ENCODE measurements at places on chromosomes 16 and 17.

DNA sequence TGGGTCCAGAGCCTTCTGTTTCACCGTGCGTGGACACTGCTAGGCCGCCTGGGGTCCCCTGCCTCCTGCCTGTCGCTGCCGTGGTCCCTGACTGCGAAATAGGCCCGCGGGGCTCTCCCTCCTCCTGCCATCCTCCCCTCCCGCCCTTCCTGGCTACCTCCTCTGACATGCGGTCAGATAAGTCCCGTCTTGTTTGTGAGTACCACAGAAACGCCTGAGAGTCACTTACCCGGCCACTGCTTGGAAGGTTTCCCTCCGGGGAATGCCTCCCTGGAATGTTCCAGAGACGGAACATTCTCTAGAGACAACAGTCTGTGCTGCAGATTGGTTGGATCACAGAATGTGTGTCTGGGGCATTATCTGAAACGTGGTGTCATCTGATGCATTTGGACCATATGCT lies 22.7 kb downstream of the CIBAR2 start:
- no peak for DNase-seq

GRCh38 chr16:66858740-66859396 lies 14.7 kb downstream of the CA7 start:
- DNase-seq: no peak

- no peak for DNase-seq
Observed at GRCh38 chr17:36943250-36944191, 5.2 kb upstream of the AATF start.

DNA sequence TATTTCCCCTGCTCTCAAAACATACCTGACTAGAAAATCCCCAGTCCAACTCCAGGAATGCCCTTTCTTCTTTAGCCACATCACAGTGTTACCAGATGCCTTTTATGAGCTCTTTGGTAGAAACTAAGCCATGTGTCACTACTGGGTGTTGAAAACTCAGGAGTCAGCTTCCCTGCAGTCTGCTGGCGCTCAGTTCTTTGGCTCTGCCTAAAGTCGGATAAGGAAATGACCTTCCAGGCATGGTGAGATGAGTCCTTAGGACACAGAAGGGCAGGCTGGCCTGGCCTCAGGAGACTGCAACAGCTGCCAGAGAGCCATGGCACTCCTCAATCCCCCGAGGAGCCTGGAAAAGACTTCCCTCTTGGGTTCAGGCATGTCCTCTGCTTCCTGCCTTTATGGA lies 89.1 kb downstream of the CDH13 start:
- no peak for DNase-seq

- DNase-seq: no peak
Observed at GRCh38 chr16:68420366-68420942, 27.9 kb downstream of the SMPD3 start.

- no peak for DNase-seq
Observed at GRCh38 chr17:17142556-17142955, 63.6 kb downstream of the PLD6 start.

DNA sequence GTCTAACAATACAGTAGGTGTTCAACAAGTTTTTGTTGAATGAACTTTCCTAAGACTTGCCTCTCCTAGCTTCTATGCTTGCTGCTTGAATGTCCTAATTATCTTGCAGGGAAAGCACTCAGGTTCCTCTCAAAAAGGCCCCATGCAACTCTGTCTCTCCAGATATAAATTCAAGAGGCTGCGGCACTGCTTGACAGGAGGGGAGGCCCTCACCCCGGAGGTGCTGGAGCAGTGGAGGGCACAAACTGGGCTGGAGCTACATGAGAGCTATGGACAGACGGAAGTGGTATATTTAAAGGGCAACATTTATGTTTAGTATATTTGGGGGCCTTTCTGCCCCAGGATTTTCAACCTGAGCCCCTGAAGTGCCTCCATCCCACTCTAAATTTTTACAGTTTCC lies 14.4 kb downstream of the THUMPD1 start:
- DNase-seq: no peak
